ENCODE measurements at places on chromosomes 1 and 21.

DNA sequence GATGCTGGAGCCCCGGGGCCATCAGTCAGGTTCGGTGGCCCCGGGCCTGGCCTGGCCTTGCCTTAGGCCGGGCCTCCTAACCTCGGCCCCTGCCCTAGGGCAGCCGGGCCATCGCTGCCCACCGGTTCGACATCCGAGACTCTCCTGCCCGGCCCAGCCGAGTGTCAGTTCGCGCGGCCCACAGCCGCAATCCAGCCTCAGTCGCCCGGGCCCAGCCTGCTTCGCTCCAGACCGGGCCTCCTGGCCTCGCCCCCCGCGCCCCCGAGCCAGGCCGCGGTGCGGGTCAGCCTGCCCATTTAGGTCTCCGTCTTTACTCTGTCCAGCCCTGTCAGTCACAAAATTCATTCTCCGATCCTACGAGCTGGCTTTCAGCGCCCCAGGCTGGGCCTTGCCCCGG is 777 bp downstream of the LRRC41 start:
- peak; percentile 5 for DNase-seq

GRCh38 chr1:180525715-180526039 is 23.3 kb upstream of the ACBD6 start:
- no peak for DNase-seq

DNA sequence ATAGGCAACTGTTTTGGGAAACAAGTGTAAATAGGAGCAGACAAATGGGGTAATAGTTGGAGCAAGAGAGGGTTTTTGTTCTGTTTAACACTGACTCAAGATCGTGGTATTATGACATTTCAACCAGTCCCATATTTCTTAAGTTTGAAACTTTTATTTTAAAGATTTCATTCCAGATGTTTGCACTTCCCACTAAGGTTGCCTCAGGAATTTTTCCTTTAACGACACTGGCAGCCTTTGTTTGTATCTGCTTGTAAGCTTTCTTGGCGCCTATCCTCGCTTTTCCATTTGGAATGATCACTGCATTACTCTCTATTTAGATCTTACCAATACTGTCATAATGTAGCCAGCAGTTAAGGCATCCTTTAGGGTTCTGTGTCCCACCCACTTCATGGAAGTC is 67.7 kb downstream of the ALG6 start:
- no peak for DNase-seq

DNA sequence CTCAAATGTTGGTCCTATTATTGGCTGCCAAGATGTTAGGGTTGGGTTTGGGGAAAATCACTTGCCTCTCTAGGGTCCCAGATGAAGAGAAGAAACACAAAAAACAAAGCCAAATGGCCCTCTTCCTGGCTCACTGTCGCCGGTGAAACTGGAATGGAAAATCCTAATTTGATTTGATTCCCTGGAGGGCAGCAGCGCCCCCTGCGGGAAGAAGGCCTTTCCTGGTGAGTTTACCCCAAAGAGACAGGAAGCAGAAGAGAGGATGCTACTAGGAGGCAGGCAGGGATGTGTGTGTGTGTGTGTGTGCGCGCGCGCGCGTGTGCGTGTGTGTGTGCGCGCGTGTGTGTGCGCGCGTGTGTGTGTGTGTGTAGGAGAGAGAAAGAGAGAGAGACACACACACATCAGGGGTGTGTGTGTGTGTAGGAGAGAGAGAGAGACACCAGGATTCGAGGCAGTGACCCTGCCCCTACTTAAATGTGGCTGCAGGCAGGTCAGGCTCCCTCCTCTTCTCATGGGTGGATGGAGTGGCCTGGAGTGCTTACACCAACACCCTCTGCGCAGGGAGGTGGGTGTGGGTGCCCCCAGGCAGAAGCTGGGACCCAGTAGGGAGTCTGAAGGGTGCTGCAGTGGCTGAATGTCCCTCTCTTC is 3.1 kb upstream of the SELENON start:
- peak; percentile 79 for DNase-seq

- no peak for DNase-seq
Measured at GRCh38 chr1:59898927-59899326, 27.6 kb downstream of the CYP2J2 start.

GRCh38 chr1:28104866-28105467 is 16.6 kb upstream of the EYA3 start:
- no peak for DNase-seq

DNA sequence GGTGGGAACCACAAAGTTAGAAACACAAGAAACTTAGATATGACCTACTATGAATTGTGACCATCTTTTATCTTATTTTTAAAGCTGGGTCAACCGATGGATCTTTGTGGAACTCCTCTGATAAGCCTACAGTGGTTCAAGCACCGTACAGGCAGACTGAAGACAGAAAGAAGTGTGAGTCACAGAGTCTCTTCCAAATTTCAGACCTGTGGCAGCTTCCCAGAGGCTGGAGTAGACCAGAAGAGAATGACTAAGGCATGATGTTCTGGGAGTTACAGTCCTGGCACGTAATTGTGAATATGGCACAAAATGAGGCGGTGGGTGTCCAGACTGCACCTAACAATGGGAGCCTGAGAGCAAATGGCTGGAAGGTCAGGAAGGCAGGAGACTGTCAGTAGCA is 70.0 kb downstream of the LMO4 start:
- no peak for DNase-seq

- DNase-seq, result no peak
Measured at GRCh38 chr1:47725000-47725473, 272.1 kb downstream of the TRABD2B start.

GRCh38 chr1:200755456-200755855 is 16.8 kb downstream of the CAMSAP2 start:
- DNase-seq, result no peak

- DNase-seq, result no peak
Measured at GRCh38 chr1:229432116-229432461, 1.8 kb downstream of the ACTA1 start.

- DNase-seq, result no peak
Measured at GRCh38 chr1:236508593-236509027, 15.2 kb upstream of the LGALS8 start.

DNA sequence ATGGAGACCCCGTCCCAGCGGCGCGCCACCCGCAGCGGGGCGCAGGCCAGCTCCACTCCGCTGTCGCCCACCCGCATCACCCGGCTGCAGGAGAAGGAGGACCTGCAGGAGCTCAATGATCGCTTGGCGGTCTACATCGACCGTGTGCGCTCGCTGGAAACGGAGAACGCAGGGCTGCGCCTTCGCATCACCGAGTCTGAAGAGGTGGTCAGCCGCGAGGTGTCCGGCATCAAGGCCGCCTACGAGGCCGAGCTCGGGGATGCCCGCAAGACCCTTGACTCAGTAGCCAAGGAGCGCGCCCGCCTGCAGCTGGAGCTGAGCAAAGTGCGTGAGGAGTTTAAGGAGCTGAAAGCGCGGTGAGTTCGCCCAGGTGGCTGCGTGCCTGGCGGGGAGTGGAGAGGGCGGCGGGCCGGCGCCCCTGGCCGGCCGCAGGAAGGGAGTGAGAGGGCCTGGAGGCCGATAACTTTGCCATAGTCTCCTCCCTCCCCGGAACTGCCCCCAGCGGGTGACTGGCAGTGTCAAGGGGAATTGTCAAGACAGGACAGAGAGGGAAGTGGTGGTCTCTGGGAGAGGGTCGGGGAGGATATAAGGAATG is 505 bp downstream of the LMNA start:
- no peak for DNase-seq

DNA sequence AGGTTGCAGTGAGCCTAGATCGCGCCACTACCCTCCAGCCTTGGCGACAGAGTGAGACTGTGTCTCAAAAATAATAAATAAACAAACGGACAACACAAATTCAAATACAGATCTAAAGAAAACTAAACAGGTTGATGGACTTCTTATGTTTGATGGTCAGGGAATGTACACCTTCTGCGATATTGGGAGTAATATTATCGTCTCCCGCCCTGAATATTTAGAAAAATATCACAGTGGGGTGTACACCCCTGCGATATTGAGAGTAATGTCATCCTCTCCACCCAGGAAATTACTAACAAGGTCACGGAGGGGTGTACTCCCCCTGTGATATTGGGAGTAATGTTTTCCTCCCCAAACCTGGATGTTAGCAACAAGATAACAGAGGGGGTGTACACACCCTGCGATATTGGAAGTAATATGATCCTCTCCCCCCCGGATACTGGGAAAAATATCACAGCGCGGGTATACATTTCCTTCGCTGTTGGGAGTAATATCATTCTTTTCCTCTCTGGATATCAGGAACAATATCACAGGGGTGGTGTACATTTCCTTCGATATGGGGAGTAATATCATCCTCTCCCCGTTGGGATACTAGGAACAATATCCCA is 1.4 kb upstream of the CFAP298 start:
- DNase-seq, result no peak

DNA sequence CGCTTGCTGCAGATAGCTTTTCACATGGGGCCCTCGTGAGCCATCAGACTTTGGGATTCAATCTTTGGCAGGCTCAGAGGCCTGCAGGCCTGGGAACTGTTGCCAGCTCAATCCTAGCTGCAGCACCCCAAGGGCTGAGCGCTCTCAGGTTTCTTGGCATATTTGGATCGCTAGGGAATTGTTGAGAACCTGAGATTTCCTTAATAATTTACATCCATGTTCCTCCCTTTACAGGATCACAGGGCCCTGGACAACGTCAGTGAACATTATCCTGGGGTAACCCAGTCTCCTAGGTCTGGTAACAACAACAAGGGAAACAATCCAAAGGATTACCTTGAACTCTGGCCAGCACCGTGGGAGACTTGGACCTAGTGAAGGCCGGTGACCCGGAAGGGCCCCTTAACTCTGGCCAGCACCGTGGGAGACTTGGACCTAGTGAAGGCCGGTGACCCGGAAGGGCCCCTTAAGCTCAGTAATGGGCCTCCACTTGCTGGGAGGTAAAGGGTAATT is 49.3 kb upstream of the NEK2 start:
- no peak for DNase-seq

- no peak for DNase-seq
Measured at GRCh38 chr21:32844653-32845436, 73.3 kb upstream of the PAXBP1 start.

DNA sequence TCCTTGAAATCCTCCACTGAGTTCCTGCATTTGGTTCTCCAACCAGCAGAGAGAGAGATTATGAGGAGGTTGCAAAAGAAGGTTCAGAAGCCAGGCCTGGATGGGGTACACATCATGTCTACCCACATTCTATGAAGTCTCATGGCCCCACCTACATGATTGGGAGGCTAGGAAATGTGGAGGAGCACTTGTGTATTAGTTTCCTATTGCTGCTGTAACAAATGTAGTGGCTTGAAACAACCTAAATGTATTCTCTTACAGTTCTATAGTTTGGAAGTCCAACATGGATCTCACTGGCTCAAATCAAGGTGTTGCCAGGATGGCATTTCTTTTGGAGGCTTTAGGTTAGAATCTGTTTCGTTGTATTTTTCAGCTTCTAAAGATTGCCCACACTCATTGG is 134.2 kb upstream of the ZNF648 start:
- DNase-seq, result no peak

DNA sequence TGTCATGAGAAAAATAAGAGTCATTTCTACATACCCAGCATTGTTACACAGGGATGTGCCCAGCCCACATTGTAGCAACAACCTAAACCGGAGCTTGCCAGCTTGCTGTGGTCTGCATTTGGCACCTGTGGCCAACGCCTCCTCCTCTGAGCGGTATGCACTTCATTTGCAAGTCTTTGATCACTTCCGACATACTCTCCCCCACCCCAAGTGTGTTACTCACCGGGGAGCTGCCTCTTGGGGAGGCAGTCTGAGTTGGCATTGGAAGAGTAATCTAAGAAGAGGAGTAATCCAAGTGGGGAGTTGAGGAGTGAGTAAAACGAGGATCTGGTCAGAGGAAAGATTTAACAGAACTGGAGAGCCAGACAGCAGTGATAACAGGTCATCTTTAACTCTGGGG is 3.8 kb downstream of the BCL9 start:
- DNase-seq, result peak; percentile 83

DNA sequence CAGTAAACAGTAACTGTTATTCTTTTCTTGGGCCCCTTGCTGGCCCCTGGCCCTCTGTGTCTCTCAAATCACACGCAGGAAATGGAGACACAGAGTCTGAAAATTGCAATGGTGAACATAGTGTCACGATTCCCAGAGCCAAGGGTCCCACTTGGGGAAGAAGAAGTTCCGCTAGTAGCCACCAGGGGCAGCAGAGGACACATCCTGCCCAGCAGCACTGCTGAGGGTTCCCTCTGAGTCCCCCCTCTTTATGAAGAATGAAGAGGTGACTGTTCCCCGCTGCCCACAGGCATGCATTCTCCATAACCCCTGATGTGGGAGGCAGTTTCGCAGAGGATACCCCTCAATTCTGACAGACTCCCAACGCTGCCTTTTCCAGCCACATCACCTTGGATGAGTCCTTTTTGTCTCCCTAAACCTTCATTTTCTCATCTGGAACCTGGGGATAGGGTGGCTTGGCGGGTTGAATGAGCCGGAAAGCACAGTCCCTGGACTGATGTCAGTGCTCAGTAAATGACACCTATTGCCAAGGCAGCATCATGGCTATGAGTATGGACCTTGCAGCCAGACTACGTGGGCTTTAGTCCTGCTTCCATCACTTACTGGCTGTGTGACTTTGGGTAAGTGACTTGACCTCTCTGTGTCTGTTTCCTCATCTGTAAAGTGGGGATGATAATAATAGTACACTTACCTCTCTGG is 238.0 kb upstream of the TMEM51 start:
- DNase-seq, result no peak

DNA sequence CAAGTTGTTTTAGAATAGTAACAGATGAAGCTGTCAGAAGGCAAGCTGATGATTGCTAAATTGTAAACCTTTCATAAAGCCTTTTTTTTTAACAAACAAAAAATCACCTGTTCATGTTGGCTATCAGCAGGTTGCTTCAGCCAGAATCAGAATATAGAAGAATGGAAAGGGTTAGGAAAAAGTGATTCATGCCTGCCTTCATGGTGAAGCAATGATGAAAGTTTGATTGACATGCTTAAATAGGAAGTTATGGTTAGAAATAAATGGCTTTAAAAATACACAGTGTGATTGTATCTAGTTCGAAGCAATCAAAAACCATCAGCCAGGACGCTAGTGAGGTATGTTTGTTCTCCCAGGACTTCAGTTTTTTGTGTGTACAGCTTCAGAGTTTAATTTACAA is 37.9 kb downstream of the GABPA start:
- DNase-seq, result no peak

DNA sequence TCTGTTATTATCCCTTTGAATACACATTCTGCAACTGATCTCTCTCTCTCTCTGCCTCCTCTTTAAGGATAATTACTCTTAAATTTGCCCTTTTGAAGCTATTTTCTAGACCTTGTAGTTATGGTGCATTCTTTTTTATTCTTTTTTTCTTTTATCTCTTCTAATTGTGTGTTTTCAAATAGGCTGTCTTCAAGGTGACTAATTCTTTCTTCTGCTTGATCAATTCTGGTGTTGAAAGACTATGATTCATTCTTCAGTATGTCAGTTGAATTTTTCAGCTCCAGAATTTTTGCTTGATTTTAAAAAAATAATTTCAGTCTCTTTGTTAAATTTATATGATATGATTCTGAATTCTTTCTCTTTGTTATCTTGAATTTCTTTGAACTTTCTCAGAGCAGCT is 95.6 kb upstream of the GPR52 start:
- no peak for DNase-seq

- DNase-seq, result no peak
Measured at GRCh38 chr1:181172082-181172481, 83.6 kb downstream of the IER5 start.

GRCh38 chr1:67676946-67677345 is 8.1 kb upstream of the GADD45A start:
- DNase-seq, result no peak

- no peak for DNase-seq
Measured at GRCh38 chr1:158311066-158311465, 20.3 kb downstream of the CD1B start.
